ENCODE measurements at places on chromosomes 7 and 10.

DNA sequence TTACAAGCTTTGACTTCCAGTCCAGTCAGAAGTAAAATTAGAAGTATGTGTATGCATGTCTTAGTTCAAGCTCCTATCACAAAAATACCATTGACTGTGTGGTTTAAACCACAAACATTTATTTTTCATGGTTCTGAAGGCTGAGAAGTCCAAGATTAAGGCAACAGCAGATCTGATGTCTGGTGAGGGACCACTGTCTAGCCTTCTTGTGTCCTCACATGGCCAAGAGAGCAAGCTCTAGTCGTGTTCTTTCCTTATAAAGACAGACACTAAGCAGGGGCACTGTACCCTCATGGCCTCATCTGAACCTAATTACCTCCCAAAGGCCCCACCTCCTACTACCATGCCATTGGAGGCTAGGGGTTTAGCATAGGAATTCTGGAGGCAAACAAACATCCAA, 41.3 kb upstream of the ARL4A start:
- peak; percentile 55 for DNase-seq

DNA sequence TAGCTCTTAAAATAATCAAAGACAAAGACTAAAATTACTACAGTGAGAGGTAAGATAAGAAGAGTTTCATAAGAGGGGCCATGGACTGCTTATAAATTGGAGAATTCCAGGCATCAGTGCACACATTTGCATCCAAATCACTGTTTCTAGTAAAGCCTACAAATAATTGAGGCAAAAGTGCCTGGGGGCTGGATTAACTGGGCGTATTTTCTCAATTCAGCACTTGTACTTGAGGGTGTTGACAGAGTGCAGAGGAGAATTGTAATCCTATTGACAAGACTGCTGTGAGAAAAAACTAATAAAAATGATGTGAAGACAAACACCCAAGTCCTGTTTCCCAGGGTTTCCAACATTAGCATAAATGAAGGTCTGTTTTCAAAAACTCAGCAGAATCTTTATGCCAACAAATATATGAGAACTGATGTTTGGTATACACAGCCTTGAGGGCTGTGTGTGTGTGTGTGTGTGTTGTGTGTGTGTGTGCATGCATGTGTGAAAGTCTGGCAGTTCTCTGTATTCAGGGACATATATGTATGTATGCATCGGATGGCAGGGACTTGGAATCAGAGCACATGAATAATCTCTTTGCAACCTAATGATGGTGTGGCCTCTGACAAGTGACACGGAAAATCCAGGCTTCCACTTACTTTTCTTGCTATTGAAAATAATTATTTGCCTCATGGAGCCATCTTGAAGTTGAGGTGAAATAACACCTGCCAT, 182.1 kb upstream of the CDC14C start:
- DNase-seq: no peak

DNA sequence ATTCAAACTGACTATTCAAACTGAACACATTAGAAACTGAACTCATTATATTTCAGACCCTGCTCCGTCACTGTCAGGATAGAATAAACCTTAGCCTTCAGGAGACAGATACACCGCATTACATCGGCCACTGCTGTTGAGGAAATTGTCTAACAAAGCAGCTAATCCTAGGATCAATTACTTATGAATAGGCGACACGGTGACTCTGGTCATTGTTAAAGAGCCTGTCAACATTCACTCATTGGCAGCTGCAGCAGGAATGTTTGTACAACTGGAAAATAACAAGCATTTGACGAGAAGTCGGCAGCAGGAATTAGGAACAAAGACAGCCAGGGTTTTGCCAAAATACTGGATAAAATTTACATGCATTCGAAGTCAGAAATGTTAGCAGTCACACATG, 112.0 kb upstream of the MKX start:
- no peak for DNase-seq

GRCh38 chr10:113527211-113527906, 25.5 kb upstream of the HABP2 start:
- no peak for DNase-seq

GRCh38 chr7:16904076-16904475, 22.3 kb upstream of the AGR3 start:
- peak; percentile 36 for DNase-seq

- DNase-seq: no peak
These were observed 764.0 kb upstream of the LRRN3 start for GRCh38 chr7:110326966-110327365.

DNA sequence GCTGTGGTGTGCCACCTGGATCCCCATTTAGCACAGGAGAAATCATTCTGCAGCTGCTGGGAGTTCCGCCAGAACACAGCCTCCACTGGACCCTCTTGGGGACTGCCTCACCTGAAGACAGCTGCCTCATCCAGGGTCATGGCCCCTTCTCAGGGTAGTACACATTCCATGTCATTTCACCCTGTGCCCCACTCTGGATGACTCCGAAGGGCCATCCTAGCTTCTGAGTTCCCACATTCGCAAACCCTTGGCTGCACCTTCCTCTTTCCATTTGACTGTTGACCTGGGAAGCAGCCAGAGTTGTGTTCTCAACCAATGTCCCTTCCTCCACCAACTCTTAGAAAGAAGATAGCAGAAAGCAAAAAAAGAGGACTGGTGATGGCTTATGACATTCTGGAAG, 125.6 kb upstream of the TBX20 start:
- no peak for DNase-seq

GRCh38 chr7:55448526-55448925, 83.4 kb downstream of the LANCL2 start:
- DNase-seq: no peak

DNA sequence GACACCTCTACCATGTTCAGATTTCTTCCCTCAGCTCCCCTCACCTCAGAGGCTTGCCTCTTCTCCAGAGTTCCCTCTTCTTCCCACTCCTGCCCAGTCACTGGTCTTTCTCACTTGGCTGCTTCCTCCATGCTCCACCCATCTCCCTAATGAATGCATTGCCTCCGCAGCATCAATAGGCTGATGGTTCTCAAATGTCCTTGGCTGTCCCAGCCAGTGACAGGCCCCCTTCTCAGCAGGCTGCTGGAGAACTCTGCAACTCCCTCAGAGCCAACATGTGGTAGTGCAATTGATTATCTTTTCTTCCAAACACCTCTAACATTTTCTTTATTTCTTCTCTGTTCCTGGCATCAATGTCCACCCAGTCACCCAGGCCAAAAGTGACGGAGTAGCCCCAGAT, 218.2 kb downstream of the RELN start:
- DNase-seq: no peak

- peak; percentile 42 for DNase-seq
These were observed 942 bp upstream of the KIAA1217 start for GRCh38 chr10:24207781-24208611.

- no peak for DNase-seq
These were observed 117.1 kb upstream of the PODXL start for GRCh38 chr7:131673576-131673975.

GRCh38 chr7:12612622-12613021, 42.1 kb downstream of the SCIN start:
- DNase-seq: no peak

DNA sequence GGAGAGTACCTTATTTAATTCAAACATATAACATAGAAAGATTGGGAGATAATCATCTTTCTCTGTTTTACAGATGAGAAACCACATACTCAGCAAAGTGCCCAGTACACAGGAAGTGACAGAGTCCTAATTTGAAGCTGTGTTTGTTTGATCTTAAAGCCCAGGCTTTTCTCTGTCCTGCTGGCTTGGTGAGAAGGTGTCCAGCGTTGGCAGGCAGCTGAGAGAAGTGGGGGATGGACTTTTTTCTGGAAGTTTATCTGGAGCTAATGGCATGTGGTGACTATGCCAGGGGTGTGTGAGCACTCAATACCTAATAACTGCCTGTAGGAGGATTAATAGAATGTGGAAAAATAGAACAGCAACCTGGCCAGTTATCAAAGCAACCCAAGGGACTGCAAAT, 60.8 kb downstream of the NPSR1 start:
- no peak for DNase-seq

- peak; percentile 65 for DNase-seq
These were observed 46.6 kb upstream of the MKX start for GRCh38 chr10:27792216-27792615.

GRCh38 chr10:78620985-78621799, 447.6 kb upstream of the ZMIZ1 start:
- DNase-seq: no peak

DNA sequence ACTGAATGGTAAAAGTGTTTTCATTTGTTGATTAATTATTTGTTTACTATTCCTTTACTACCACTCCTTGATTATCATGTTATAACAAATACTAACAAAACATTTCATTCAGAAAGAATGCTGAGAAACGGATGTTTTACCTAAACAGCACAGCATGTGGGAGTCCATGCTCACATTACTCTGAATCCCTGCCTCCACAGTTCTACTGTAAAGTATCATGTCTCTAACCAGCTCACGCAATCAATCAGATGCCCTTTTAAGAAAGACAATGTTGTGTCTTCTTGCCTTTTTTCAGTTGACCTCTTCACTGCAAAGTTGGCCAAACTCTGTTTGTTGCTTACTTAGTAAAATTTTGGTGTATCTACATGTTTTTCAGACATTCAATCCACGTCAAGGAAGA, 232.5 kb upstream of the MDFIC start:
- DNase-seq: peak; percentile 5

DNA sequence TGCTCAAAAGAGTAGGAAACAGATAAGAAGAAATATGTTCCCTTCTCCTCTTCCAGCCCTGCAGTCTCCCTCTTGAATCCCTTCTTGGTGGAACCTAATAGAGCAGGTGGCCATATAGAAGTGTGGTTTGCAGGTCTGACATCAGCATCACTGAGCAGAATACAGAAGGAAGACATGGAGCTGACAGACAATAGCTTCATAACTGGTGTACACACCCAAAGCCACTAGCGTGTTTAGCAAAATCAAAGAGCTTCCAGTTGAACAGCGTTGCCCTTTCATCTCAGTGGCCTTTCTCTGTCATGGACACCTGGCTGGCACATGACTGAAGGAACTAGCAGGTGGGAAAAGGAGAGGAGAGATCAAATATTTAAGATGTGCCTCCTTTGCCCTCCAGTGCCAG, 245.5 kb downstream of the BAMBI start:
- no peak for DNase-seq

- no peak for DNase-seq
These were observed 263.9 kb downstream of the ETV1 start for GRCh38 chr7:13725591-13725990.

DNA sequence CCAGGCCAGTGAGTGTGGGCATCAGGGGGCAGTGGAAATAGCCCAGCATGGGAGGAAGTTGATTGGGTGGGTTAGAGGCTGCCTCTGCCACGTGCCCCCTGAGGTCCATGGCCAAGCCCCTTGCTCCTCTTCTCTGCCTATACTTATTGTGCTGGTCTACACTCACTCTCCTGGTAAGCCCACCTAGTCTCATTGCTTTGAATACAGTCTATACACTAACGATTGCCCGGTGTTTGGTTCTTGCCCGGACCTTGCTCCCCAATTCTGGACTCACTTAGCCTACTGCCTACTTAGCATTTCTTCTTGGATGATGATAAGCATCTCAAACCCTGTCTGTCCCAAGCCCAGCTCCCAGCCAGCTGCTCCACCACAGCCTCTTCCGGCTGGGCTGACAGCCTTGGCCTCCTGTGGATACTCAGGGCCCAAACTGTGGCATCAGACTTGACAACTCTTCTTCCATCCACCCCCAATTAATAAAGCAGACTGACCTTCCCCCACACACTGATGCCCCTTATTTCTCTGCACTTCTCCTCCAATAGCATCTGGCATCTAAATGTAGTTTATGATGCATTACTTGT, 10.1 kb downstream of the LRRC18 start:
- DNase-seq: no peak

DNA sequence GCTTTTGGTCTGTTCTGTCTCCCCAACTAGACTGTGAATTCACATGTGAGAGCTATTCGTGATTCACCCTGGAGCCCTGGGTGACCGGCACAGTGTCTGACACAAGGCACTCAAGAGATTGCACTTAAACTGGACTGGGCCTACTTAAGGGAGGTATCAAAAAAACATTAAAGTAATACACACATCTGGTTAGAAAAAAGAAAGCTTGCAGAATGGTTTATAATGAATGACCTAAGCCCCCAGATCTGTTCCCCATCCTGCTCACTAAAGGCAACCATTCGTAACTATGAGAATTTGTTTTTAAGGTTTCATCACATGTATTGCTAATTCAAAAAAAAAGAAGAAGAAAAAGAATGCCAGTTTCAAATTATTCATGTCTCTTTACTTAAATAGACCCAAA, 74.5 kb downstream of the DGKI start:
- DNase-seq: no peak

DNA sequence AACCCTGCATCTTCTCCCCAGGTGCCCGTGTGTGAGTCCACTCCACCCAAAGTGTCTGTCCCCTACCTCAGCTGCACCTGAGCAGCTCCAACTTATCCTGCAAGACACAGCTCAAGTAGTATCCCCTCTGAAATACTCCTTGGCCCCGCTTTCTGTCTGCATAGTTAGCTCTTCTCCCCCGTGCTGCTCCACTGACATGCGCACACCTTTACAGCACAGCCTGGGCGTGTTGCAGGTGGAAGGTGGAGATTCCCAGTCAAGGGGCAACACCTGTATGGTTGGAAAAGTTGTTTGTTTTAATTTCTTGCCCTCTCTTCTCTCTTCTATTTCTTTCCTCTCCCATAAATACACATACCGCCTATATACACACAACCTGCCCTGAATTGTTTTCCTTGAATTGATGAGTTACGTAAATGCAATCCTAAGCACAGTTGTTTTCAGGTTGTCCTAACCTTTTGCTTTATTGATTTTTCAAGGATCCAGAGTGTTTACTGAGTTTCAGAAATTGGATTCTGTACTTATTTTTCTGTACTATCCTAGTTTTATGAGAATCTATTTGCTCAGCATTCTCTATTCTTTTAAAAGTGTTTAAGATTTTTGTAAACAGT, 14.9 kb downstream of the MET start:
- no peak for DNase-seq

DNA sequence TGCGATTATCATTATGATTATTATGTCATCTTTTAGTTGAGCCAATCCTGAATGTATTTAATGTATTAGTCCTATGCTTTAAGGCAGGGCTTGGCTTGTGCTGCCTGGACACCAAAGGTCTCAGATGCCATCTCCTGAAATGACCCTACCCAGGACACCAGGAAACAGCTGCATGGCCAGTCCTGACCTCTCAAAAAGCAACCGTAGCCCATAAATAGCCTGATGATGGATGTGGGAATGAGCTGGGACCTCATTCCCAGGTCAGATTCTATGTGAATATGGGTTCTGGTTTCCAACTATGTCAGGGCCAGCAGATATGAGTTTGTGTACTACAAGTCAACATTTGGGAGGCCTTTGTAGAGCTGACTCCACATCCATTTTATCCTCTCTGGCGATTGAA, 438.4 kb downstream of the NRG3 start:
- DNase-seq: no peak

GRCh38 chr7:83355143-83355542, 192.5 kb upstream of the PCLO start:
- no peak for DNase-seq

GRCh38 chr10:113493882-113494301, 59.0 kb upstream of the HABP2 start:
- DNase-seq: no peak

Data from astrocyte of the spinal cord (primary cell).